ENCODE measurements at places on chromosomes 1 and 21.

DNA sequence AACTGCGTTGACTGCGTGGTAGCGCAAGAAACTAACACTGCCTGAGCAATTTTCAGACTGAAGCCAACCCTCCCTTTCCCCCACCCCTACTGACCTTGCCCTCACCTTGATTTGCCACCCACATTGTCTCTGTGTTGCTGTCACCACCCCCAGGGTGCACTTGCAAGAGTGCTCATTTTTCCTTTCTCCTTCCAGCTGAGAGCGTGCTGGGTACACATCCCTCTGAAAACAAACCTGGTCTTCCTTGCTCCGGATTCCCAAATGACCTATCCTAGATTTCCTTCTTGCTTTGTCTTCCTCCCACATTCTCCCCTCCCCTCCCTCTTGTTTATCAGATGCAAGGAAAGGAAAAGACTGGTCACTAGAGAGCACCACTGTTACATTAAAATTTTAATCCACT lies 24.2 kb downstream of the MPZ start:
- no peak for DNase-seq

GRCh38 chr1:13792419-13792818 lies 92.4 kb downstream of the PRDM2 start:
- no peak for DNase-seq

DNA sequence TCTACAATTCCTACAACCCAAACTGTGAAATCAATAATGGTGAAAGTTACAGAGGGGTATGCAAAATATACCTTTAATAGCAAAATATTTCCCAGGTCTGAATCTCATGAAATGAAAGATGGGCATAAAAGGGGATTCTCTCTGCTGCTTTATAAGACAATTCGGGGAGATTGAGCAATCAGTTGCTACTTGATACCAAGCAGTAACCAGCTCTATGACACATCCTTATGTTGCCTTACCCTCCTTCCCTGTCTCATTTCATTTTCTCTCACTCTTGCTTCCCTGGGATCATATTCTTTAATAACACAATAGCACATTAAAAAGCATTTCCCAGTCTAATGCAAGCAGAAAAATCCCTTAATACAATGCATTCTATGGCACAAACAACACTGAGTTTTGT lies 29.0 kb downstream of the ZSWIM5 start:
- no peak for DNase-seq

DNA sequence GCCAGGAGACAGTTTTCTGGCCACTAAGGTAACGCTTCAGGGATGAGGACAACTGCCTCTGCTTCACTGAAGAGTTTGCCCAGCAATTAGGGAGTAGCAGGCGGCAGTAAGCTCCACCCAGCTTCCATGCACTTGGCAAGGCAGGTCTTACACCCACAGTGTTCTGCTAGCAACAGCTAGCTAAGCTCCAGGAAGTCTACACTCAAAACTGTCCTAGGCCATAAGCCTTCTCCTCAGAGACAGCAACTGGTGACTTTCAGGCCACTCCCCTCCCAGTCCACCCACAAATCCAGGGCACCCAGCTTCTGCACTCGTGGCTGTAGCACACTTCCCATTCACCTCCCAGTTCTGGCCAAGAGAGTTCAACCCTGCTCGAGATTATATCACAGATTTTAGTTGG lies 47.3 kb downstream of the KMO start:
- DNase-seq: no peak

- DNase-seq: no peak
Measured at GRCh38 chr1:59360170-59360569, 63.3 kb downstream of the FGGY start.

GRCh38 chr1:235408503-235408960 lies 41.3 kb downstream of the TBCE start:
- no peak for DNase-seq

GRCh38 chr1:112394743-112395062 lies 1.3 kb upstream of the CTTNBP2NL start:
- DNase-seq: no peak

GRCh38 chr1:93815366-93816110 lies 63.5 kb downstream of the DNTTIP2 start:
- no peak for DNase-seq
